Astrocyte (in vitro differentiated cells and primary cell): ENCODE measurements at places on chromosomes 7 and 10. TPM values are rescaled to one million over a fixed set of nuclear protein-coding genes. Genes with fewer than 3 reads are reported as not detected.

DNA sequence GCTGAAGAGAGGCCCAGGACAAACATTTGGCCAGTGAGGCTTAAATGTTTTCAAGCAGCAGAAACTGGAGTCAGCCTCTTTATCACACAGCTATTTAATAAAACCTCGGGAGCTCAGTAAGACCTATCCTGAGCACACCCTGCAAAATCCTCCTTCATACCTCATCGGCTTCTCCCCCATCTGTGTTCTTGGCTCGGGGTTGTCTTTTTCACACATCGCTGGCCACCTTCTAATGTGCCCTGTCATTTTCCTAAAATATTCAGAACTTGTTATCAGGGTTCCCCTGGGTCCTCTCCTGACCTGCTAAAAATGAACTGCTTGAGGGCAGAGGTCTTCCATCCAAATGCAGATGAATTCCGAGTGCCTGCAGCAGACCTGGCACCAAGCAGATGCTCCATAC is 310.3 kb upstream of the AKR1E2 start:
- no peak for DNase-seq

Gene KEL
- 0.96 TPM in 1 of 2 replicates, not detected in the other for total RNA-seq

Gene TSPAN12
- total RNA-seq, result 9.8 and 13.0 TPM in 2 replicates

GRCh38 chr10:114879541-114880158 is 58.1 kb downstream of the FHIP2A start:
- DNase-seq, result no peak

Gene HTR5A
- total RNA-seq, result not detected in 2 replicates
